ENCODE measurements at places on chromosomes 2 and 18. TPM values are rescaled to one million over a fixed set of nuclear protein-coding genes. Genes with fewer than 3 reads are reported as not detected.

- no peak for DNase-seq
Observed at GRCh38 chr2:189726271-189726670, 36.3 kb downstream of the OSGEPL1 start.

DNA sequence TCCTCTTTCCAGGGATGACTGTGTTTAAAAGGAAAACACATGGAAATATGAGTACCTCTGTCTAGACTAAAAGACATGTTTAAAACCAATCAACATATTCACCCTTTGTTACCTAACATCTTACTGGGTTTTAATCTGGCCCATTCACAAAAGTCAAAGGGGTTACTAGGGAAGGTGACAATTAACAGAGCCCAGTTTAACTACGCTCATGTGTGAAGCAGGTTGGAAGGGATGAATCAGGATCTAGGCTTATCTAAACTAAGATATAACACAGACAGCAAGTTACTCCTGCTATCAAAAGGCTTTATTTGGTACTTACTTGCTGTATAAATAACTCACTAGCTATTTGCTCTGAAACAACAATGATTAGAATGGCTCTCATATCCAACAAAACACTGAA lies 337.0 kb downstream of the NCKAP5 start:
- no peak for DNase-seq

GRCh38 chr18:58878640-58879039 lies 14.0 kb downstream of the ZNF532 start:
- DNase-seq = no peak

GRCh38 chr2:198385326-198385725 lies 580.9 kb downstream of the PLCL1 start:
- no peak for DNase-seq

DNA sequence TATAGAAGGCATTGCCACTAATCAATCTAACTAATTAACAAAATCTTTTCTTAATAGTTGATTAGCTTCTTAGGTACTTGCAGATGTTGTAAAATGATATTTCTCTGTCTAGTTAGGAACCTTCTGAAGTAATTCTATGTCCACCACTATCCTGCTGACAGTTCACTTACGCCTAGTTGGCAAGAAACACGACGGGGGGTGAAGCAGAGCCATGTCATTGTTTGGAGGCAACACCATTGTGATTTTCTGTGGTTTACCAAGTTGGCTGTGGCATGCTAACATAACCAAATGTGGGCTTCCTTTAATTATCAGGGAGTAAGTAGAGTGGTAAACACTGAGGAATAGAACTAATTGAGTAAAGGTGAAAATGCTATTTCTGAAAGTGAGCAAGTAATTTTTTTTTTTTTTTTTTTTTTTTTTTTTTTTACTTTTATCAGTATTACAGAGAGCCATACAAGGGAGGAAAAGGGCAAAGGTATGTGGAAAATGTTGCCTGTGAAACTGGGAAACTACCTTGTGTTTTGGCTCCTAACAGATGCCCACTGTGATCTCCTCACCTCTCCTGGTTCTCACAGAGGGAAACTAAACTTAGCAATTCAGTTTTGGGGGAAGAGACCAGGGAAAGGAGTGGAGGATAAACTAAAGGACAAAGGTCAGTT lies 126.8 kb downstream of the MEIS1 start:
- DNase-seq = no peak

- DNase-seq = no peak
Observed at GRCh38 chr2:207676827-207677354, 34.5 kb upstream of the CCNYL1 start.

DNA sequence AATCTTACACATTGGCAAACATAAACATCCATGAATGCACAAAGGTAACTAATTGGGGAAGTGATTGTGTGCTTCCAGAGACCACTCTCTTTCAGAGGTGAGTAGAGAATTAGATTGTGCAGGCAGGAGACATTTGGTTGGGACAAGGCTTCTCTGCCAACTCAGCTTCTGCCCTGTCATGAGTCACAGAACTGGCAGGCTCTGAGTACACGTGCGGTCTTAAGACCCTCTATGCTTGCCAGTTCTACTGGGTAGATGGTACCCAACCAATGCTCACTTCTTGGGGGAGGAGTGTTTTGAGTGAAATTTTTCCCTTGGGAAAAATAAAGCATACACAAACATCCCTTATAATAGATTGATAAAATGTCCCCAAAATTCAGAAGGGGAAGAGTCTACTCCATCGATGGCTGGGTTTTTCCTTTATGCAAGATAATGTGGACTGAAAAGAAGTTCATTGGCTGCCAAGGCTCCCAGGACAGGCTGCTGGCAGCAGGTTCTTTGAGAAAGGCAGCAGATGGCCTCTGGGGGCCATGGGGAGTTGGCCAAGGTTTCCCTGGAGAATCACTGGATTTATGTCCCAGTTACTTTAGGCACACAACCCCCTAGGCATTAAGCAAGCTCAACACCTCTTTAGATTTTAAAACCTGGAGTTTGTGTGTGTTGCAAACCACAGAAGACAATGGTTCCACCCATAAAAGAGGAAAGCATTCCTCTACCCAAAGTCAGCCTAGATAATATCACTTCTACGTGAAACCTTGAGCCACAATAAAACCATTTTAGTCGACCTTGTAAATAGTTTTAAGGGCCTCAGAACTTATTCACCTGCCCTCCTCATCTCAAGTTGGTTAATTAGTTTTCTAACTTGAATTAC lies 417.0 kb downstream of the TXNL1 start:
- DNase-seq = no peak

DNA sequence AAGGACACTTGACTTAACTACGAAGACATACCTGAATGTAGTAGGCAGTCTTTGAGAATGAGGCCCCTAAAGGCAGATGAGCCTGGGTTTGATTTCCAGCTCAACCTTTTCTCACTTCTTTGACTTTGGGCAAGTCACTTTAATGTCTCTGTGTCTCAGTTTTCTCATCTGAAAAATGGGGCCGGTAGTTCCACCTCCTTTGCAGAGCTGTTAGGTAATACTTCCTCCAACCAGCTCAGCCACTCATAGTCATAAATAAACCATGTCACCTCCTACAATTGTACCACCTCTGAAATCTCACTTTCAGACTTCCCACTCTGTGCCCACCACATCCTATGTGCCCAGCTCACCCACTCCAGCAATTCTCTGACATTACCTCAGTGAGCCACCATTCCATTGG lies 10.4 kb downstream of the ARHGAP25 start:
- DNase-seq = no peak

DNA sequence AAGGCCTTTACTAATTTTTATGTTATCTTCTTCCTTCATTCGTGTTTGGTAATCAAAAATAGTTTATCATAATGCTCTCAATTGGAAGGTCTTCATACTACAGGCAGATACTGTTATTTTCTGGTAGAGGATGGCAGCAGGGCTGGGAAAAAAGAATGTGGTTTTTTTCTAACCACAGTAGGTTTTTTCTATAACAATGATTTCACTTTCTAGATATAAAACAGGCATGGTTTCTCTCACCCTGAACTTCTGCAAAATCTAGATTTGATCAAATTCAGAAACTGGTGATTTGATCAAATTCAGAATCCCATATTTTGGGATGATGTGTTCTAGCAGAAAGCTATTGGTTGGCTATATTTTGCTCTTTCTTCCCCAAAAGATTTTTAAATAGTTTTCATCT lies 27.6 kb downstream of the BCL11A start:
- DNase-seq = no peak

- DNase-seq = no peak
Observed at GRCh38 chr2:45743531-45744396, 92.3 kb downstream of the PRKCE start.

- no peak for DNase-seq
Observed at GRCh38 chr2:188466761-188467160, 175.1 kb downstream of the GULP1 start.

DNA sequence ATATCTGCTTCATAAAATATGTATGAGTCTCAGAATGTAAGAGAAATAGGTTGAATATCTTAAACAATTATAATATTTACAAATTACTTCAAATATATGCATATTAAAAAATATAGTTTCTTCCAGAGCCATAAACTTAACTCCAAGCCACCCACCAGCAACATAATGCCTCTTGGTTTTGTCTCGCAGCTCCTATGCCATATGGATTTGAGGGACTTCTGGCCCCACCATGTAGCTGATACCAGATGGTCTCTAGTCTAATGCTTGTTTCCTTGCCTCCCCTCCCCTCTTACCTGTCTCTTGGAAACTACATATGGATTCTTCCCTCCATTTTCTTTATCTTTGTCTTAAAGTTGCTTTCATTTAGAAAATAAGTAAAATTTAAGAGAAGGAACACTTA lies 114.3 kb downstream of the GCA start:
- no peak for DNase-seq

DNA sequence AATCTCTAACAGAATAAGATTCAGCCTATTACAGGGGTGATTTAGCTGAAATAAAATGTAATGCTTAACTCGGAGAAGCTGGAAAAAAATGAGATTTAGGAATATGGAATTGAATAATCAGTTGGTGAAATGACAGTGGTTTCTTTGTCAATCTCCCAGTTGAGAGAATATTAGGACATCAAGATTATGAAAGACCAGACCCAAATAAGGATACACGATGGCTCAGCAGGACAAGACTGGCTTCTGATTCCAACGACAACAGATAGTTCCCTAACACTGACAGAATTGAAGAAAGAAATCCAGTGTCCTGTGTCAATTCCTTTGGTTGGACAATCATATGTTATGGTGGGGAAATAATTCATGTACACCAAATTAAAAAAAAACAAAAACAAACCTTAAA lies 55.8 kb downstream of the HRH4 start:
- no peak for DNase-seq

DNA sequence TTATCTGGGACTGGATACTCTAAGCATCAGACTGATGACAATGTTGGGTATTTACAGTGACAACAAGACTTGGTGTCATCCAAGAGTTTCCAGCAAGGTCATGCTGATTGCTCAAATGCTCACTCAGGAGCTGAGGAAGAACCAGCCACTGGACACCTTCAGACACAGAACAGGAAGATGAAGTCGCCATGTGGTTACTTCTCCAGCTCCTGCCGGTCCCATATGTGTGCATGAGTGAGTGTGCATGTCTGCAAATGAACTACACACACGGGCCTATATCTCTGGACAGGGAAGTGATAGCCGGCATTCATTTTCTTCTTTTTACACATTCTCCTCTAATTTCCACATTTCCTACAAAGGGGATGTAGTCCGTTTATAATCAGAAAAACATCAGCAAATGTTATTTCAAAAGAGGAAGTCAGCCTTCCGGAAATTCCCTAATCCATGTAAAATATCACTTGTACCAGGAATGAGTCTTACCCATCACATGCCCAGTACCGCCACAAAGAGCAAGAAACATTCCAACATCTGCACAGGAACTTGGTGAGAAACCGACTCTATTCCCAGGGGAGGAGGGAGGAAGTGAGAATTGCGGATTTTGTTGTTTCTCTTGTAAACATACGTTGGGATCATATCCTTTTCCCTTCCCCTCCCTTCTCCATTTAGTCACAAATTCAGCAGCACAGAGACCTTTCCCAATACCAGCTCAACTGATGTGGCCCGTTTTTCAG lies 10.8 kb downstream of the RFX8 start:
- DNase-seq = no peak

DNA sequence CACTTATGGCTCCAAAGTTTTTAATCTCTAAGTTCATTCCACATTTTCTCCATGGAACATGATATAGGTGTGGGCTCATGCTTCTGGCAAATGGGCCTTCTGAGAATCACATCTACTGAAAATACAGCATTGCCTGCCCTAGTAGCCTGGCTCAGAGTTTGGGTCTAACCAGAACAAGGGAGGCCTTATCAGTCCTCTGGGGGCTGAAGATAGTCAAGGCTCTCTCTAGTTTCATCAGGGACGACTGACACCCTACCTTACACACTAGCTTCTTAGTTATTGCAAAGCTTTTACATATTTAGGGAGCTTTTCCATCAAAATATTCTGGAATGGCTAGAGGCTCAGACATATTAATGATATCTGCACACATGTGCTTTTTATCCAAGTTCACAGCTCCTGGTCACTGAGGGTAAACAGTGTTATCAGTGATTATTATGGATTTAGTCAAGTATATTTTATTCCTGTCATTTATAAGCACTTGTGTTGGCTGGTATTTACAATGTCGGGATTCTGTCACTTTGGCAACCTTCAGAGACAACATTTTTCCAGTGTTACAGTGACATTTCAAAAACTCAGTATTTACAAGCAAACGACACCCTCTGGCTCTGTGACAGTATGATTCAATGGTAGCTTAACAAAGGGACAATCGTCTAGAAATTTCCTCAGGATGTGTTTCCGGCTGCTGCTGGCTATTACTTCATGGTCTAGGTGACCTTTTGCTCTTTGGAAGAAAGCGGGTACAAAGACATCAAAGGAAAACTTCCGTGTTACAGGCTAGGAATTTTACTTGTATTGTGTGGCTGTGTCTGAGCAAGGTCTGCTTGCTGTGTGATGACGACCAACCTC lies 200.6 kb downstream of the TCF4 start:
- DNase-seq = no peak

SIX3 gene
- total RNA-seq = 1.2 TPM

ATG16L1 gene
- 43.4 TPM for total RNA-seq

HOXD8 gene
- total RNA-seq = 6.0 TPM

LCT gene
- total RNA-seq = 0.12 TPM

GAL3ST2 gene
- total RNA-seq = 0.44 TPM

DNAJC5G gene
- total RNA-seq = 2.5 TPM
